Endothelial cell (in vitro differentiated cells): ENCODE measurements at places on chromosomes 3 and 15.

GRCh38 chr3:43005253-43005652 lies 26.1 kb downstream of the GASK1A start:
- DNase-seq = no peak

DNA sequence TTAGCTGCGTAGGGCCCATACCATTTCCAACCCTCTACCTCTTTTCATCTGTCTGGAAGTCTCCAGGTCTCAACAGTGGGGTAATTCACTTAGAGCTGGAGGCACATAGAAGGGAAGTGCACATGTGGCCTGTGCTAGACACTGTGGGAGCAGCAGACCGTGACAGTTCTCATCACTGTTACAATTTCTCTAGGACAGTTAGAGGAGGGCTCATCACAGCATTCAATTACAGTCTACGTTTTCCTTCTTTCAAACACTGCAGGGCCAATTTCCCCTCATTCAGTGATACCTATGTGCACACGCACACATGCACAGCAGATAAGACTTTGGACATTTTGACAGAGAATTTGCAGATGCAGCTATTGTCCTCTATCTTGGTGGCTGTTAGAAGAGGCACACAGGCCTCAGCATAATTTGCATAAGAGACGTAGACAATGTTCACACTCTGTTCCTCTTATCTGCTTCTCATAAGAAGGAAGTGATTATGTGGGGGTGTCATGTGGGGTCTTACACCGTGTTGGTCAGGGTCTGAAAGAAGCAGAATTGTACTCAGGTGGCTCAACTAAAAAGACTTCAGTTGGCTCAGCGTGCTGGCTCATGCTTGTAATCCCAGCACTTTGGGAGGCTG lies 12.6 kb upstream of the HRG start:
- no peak for DNase-seq

DNA sequence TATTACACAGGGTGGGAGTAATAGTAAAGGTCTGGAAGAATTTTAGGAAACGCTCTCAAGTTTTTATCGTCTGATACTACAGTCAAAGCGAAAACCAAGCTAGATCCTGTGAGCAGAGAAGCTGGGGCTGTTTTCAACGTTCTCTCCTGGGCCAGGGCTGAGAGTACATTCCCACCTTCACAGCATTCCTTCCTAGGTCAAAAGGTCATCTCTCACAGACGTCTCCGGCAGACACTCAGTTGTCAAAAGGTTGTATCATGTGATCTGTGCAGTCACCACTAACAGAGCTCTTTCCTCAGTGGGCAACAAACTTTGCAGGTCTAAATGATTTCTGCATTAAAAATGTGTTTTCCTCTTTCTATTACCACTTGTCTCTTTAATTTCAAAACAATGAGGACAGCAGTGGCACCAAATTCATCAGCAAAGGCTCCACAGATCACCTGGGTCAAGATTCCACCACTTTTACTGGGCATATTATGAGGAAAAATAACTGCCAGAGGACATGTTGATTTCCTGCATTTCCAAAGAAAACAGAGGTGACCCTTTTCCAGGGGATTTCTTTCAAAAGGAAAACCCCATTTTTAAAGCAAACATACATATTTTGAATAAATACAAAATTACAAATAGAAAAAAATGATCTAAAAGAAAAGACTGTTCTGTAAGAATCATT lies 41.9 kb downstream of the MEIS2 start:
- no peak for DNase-seq

- no peak for DNase-seq
Observed at GRCh38 chr3:53185761-53186465, 24.9 kb downstream of the PRKCD start.

DNA sequence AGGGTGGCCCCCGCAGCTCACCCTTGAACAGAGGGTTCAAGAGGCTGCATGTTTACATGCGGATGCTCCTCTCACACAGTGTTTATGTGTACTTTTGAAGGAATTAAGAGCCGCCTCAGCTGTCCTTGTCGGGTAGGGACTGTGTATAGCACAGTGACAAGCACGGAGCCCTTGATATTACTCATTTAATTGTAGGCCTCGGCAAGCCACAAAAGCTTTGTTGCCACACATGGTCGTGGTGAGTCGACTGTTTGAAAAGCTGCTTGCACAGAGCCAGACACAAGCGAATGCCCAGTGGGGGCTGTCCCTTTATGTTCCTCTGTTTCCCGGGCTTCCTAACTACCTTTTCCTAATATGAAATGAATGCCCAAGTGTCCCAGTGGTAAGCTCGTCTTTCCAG lies 4.5 kb downstream of the ESYT3 start:
- DNase-seq = no peak
